RWPE2 (cell line): ENCODE measurements at places on chromosomes 7 and 10.

GRCh38 chr10:96502561-96503282, 11.0 kb downstream of the TLL2 start:
- no peak for DNase-seq

- no peak for DNase-seq
These were observed 24.8 kb upstream of the PLPP4 start for GRCh38 chr10:120432209-120432608.

- DNase-seq: peak; percentile 71
These were observed 34.5 kb downstream of the SPDYE17 start for GRCh38 chr7:76997381-76998284.

- no peak for DNase-seq
These were observed 720.9 kb downstream of the PARD3 start for GRCh38 chr10:34094146-34094696.

DNA sequence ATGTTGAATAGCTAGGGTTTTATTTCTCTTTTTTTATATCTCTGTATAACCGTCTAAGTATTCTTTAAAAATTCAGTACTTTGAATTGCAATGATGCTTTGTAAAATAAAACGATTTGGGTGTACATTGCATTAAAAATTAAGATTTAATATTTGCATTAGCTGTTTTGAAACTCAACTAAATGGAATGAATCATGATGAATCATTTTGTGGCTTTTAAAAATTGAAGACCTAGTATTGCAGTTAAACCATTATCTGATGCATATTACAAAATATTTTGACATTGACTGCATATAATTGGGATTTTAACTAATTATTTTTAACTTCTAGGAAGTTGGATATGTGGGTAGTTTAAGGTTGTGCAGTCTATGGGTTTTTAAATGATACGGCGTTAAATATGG, 314.0 kb downstream of the CDK14 start:
- DNase-seq: no peak

DNA sequence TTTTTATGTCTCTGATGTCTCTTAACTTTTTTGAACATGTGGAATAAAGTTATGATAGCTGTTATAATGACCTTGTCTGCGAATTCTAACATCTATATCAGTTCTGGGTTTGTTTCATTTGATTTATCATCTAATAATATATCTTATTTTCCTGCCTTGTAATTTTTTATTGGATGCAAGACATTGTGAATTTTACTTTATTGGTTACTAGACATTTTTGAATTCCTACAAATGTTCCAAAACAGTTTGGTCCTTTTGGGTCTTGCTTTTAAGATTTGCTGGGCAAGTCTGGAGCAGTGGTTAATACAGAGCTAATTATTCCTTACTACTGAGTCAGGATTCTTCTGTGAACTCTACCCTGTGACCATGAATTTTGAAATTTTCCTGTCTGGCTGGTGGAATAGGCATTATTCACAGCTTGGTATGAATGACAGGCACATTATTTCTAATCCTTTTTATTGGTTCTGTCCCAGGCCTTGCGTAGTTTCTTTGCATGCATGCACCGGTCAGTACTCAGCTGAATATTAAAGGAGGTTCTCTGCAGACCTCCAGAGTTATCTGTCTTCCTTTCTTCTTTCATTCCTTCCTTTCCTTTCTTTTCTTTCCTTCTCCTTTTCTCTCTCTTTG, 9.0 kb downstream of the CUTC start:
- DNase-seq: no peak

DNA sequence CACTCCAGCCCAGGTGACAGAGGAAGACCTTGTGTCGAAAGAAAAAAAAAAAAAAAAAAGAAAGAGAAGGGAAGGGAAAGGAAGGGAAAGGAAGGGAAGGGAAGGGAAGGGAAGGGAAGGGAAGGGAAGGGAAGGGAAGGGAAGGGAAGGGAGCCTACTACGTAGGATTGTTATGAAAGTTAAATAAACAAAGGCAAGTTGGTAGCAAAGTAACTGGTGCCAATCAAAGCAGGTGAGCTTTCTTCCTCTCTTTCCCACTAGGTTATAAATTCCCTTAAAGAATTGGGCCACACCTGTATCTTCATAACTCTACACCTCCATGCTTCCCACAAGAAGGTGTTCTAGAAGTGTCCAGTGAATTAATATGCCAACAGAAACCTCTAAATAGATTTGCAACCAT, 96.3 kb upstream of the AFAP1L2 start:
- DNase-seq: no peak

DNA sequence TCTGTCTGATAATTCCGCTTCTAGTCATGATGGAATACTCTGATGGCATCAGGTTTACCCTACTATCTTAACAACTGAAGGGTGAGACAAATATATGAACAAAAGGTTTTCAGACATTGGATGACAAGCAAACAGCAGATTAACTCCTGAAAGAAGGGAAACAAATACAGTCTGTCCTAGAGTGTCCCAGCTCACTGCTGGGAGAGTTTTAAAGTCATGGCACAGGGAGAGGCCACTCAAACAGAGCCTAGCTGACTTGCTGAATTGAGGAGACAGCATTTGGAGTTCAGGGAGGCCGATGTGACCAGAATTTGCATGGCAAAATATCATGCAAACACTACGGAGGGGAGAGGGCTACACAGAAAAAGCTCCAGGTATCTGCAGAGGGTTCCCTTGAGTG, 73.1 kb downstream of the MDH2 start:
- no peak for DNase-seq

- peak; percentile 42 for DNase-seq
These were observed 1.6 kb downstream of the POLM start for GRCh38 chr7:44080686-44081265.

DNA sequence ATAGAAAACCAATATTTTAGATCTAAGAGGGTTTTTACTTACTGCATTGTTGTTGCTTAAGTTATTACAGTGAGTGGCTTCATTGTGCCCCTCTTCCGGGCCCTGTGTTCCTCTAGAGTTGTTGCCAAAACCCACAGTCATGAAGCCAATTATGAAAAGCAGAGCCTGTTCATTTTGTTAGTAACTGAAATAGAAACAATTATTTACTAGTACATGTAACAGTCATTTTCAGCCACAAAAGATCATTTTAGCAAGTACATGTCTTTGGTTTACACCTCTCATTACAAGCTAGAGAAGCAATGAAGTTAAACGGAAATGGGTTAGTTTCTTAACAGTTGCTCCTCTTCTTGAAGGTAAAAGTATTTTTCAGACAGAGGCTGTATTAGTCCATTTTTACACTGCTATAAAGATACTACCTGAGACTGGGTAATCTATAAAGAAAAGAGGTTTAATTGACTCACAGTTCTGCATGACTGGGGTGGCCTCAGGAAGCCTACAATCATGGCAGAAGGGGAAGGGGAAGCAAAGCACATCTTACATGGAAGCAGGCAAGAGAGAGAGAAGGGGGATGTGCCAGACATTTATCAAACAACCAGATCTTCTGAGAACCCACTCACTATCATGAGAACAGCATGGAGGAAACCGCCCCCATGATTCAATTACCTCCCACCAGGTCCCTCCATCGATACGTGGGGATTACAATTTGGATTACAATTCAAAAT, 380.5 kb downstream of the SFMBT2 start:
- DNase-seq: no peak

DNA sequence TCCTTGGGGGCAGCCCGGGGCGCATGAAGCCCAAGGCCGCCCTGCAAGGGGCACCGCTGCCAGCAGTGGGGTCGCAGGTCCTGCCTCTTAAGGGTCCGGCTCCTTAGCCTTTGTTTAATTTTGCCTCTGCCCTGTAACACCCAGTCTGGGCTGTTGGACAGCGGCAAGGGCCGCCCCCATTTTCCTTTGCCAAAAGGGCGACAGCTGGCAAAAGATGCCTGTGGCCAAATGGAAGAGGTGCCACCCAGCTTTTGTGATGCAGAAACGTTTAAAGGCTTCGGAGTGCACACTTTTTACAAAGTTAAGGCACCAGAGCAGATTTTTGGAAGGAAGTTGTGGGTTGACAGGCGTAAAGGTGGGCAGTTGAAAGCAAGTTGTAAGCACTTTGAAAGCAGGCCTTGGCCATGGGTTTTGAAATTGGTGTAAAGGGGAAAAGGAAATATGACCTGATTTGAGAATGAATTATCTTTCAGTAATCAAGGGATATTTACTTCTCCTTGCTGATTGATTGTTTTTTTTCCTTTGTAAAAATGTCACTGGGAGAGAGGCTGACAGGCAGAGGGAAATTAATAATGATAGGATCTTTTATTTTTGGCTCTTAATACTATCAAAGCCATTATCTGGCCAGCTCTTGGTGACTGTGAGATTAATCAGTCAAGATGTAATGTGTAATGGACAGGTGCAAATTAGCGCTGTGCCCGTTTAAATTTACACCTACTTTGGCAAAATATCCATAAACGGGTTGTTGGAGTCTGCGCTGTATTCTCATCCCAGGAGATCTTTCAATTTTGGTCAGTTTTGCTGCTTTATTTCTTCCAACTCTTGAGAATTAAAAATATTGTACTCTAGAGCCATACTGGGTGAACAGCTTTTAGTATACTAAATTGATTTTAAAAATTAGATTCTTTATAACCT, 1.2 kb downstream of the CASD1 start:
- no peak for DNase-seq

GRCh38 chr7:1646957-1647891, 22.9 kb upstream of the ELFN1 start:
- peak; percentile 47 for DNase-seq

DNA sequence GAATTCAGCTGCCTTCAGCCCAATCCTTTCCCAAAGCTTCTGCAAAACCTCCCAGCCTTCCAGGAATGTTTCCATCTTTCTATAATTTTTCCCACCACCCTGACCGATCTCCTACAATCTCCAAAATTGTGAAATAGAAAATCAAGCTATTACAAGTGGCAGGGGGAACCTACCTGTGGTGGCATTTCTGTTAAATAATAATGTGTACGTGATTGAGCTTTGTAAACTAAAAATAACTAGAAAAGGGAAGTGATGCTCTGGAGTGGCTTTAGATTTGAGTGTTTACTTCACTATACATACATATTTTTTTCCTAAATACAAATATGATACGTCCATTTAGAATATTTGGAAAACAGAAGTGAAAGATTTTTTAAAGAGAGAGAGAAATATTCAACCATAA, 593.6 kb downstream of the GRM8 start:
- DNase-seq: no peak

DNA sequence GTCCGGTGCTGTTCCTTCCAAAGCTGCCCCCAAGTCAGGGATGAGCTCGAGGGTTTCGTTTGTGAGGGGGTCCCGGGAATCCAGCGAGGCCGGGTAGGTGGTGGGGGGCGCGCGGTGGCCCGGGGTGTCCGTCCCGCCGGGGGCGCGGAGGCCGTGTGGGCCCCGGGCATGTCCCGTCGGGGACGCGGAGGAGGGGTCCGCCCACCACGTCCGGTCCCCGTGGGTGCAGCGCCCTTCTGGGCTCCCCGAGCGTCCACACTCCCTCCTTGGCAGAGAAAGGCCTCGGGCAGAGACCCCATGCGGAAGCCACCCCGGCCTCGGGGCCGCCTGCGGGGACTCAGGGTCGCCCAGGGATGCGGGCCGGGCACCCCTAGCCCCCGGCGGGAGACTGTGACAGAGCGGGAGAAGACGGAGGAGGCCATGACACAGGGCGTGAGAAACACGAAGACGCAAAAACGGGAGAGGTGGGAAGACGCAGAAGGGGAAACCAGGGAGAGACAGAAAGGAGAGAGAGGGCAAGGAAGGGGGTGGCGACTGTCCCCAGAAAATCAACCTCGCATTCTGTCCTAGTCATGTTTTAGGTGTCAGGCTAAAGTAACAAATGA, 640 bp upstream of the ZNF425 start:
- no peak for DNase-seq

DNA sequence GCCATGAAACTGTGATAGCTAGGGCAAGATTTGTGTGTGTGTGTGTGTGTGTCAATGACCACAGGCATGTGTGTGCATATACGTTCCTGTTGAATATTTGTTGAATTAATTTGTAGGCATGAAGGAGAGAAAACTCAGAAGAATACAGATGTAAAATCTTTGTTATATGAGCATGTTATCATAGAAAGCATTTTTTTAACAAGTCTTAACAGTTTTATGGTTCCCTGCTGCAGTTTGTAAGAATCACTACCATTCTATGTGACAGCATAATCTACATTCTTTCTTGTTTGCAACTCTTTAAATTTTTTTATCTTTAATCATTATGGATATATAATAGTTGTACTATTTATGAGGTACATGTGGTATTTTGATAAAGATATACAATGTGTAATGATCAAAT, 130.3 kb downstream of the CD36 start:
- no peak for DNase-seq
